ENCODE measurements at places on chromosomes 12 and 14. TPM values are rescaled to one million over a fixed set of nuclear protein-coding genes. Genes with fewer than 3 reads are reported as not detected.

Gene LLPH
- 39.6 TPM for total RNA-seq

Gene DBX2
- not detected for total RNA-seq

Gene TBX5
- total RNA-seq, result not detected

Gene CPNE6
- total RNA-seq, result not detected

Gene RNFT2
- 16.5 TPM for total RNA-seq

Gene INHBE
- total RNA-seq, result 1.3 TPM

Gene TMPRSS12
- total RNA-seq, result not detected

Gene ERBB3
- total RNA-seq, result 1.1 TPM

Gene VCPKMT
- total RNA-seq, result 11.7 TPM

Gene HRK
- total RNA-seq, result 0.25 TPM

Gene PIK3C2G
- total RNA-seq, result 0.10 TPM

Gene CBLN3
- 1.1 TPM for total RNA-seq

Gene PLCZ1
- total RNA-seq, result not detected

Gene ATG101
- total RNA-seq, result 96.9 TPM

Gene SELPLG
- not detected for total RNA-seq

Gene APOLD1
- total RNA-seq, result 0.42 TPM

Gene GXYLT1
- 20.1 TPM for total RNA-seq

Gene NTN4
- 86.7 TPM for total RNA-seq

Gene GPR68
- total RNA-seq, result not detected

Gene BCL7A
- total RNA-seq, result 13.1 TPM

Gene TXNRD1
- 1,733 TPM for total RNA-seq

All from NCI-H460 (cell line).